ENCODE measurements at places on chromosomes 4 and X.

GRCh38 chrX:110584083-110584482, 211.5 kb downstream of the CHRDL1 start:
- DNase-seq: no peak

- DNase-seq: no peak
These were observed 4.4 kb downstream of the ANK2 start for GRCh38 chr4:113053883-113054282.

DNA sequence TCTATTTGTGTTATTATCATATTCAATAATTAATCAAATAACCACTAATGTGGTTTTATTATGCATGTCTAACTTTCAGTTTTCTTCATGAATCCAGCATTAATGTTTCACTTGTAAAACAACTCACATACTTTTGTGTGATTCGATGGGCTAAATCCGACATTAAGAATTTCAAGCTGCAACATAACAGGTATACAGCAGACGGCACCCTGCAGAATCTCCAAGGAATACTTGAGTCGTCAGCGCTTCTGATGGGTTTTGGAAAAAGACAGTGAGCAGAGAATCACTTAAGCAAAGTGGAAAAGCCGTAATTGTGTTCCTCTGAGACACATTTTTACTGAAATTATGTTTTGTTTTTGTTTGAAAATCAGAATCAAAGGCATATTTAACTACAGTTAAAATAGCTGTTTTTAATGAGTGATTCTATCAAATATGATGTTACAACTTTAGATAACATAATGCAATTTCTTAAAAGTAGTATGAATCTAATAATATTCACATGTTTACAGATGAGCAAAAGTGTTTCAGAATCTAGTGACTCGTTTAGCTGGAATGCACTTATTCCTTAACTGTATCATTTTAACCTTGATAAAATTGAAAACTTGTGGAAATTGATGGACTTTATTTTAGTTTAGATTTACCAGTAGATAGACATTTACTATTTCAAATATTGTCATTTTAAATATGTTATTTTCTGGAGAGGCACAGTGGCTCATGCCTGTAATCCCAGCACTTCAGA, 514.8 kb downstream of the CCSER1 start:
- DNase-seq: no peak

DNA sequence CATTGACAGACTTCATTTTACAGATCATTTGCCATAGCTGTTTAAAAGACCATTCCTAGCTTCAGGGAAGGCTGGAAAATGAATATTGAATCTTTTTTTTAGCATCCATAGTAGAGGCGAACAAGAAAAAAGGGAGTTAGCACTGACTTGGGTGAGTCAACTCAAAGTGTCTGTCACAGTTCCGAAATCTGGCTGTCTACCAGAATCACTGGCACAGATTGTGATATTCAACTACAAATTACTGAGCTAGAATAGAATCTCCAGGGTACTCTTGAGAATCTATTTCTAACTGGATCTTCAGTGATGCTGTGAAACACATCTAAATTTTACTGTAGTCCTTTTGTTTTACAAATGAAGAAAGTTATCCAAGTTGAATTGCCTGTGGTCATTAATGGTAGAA, 31.5 kb downstream of the SEC24B start:
- no peak for DNase-seq

DNA sequence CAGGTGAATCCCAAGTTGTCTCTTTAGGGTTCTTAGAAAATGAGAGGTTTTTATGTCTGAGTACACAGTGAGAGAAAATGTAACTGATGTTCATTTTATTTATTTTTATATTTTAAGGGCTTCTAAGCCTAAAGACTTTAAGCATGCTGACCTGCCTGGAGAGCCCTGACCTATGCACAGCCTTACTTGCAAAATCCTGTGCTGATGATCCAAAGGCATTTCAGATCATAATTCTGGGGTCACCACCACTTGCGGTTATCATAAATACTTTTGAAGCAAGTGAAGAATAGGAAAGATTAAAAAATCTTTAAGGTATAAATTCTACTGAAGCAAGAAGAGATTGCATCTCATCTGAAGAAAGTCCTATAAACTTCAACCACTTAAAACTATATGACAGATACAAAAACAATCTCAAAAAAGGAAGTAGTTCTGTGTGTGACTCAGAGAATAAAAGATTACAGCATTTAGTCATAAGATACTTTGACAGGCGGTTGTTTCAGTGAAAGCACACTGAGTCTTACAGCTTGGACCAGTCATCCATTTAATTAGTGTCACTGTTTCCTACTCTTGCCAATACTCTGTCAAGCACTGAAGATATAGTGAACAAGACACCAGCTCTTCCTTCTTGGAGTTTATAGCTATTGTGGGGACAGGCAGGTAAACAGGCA, 245.2 kb upstream of the DIPK2B start:
- DNase-seq: no peak

DNA sequence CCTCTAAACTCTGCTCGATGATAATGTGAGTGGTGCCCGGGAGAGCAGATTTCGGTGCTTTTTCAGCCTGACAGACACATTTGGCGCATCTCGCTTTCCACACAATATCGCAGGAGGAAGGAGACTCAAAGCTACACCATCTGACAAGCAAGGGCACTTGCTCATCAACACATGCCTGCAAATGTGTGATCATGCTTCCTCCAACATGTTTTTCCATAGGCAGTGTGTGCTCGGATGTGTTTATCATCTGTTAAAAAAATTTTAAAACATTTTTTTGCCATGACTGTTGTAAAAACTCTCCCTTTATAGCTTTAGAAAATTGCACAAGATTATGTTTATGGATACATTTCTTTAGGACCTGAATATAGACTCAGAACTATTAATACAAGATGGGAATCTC, 170.3 kb upstream of the PUDP start:
- no peak for DNase-seq

GRCh38 chr4:105194328-105195231, 47.9 kb downstream of the TET2 start:
- DNase-seq: no peak

DNA sequence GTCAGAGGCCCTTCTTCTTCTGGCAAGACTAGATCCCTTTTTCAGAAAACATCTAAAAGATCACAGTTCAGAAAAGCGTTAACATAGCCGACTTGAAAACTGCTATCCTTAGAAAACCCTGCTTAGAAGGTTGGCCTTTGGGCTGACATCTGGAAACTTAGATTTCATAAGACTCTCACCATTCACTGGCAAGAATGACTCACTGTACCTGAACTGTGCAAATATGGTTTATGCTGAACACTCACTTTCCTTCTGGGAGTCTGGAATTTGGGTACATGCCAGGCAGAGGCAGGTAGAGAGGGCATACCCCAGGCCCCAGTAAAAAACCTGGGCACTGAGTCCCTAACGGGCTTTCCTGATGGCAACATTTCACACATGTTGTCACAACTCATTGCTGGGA, 88.8 kb upstream of the GPC3 start:
- no peak for DNase-seq

- peak; percentile 45 for DNase-seq
These were observed 978 bp downstream of the HS6ST2 start for GRCh38 chrX:132957211-132958090.

DNA sequence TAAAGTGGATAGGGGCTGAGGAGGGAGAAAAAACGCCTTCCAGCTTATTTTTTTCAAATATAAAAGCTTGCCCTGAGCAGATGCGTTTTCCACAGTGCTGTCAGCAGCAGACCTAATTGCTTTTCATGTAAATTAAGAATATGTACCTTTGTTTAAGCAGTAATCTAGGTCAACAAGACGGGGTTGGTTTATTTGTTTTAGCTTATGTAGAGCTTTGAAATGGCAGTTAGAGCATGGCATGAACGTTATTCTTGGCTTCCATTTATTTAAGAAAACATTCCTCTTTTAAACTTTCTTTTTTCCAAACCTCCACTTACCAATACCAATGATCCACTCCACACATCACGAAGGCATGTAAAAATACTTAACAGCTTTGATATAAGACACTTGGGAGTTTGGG, 220.3 kb upstream of the TENM3 start:
- DNase-seq: no peak

GRCh38 chr4:150497612-150498011, 84.3 kb upstream of the MAB21L2 start:
- no peak for DNase-seq

DNA sequence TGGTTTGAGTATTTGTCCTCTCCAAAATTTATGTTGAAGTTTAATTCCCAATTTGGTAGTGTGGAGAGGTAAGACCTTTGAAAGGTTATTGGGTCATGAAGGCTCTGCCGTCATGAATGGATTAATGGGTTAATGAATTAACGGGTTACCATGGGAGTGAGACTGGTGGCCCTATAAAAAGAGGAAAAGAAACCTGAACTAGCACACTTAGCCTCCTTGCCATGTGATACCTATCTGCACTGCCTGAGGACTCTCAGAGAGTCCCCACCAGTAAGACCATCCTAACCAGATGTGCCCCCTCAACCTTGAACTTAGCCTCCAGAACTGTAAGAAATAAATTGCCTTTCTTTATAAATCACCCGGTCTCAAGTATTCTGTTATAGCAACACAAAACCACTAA, 39.3 kb downstream of the PAGE1 start:
- DNase-seq: no peak

GRCh38 chrX:155027509-155028066, 944 bp downstream of the FUNDC2 start:
- DNase-seq: peak; percentile 38

DNA sequence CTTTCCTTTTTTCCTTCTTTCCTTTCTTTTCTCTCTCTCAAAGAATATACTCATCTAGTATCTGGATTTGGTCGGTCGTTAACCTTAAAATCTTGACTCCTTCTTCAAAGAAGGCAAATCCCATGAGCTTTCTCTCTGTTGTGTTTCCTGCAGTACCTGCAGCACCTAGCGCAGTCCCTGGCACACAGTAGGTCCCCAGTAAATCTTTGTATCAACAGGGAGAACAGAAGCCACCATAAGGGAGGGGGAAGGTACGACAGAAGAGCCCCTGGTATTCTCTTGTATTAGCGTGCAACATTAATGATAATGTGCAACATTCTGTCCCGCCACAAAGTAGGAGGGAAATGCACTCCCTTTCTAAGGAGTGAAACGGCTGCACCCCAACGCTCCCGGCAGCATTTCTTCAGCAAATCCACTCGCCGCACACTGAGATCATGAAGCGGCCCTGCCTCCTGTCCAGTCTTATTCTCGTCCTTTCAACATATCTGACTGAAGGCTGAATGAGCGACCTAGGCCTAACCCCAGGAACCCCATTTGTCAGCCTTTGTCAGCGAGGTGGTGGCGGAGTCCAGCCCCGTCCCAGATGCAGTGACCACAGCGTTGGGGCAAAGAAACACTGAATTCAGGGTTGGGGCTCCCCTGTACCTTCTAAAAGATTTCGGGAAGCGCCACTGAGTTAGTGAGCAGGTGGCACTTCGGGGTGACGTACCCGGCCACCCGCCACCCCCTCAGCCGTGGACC, 133.7 kb downstream of the AMELX start:
- no peak for DNase-seq
